Epithelial cell of prostate (primary cell): ENCODE measurements at places on chromosomes 13 and 19.
A peak's percentile ranks its signal among the peaks of the same experiment; 100 is the strongest.

- DNase-seq = peak; percentile 33
These were observed 183.3 kb downstream of the KCNRG start for GRCh38 chr13:50198508-50198907.

- peak; percentile 79 for DNase-seq
These were observed 510 bp upstream of the PCDH9 start for GRCh38 chr13:67230404-67231288.

- DNase-seq = no peak
These were observed 11.6 kb downstream of the OXGR1 start for GRCh38 chr13:96982672-96983071.

- DNase-seq = no peak
These were observed 213.5 kb downstream of the FGF9 start for GRCh38 chr13:21884299-21884909.

DNA sequence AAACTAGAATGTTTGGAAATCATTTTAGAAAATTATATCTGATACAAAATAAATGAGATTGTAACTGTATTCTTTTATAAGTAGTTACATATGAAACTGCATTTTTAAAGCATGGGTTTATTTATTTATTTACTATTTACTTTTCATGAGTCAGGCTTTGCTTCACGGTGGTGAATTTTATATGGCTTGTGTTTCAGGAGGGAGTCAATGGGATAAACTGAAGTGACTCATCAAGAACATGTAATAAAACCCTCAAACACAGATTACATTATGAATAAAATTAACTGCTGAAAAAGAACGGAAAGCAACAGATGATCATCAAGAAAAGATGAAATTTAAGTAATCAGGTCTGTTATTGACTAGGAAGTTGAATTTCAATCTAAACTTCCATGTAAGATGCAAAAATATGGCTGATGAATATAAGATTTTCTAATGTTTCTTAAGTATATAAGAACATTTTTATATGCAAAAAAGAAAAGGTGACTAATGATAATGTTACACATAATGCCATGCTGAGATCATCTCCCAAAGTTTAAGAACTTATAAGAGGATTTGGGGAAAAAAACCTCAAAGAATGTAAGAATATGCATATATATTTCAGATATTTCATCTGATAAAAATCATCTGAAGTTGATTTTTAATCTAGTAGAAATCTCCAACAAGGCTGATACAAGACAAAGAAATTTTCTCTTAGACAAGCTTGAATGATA, 383.6 kb downstream of the SLITRK1 start:
- no peak for DNase-seq

DNA sequence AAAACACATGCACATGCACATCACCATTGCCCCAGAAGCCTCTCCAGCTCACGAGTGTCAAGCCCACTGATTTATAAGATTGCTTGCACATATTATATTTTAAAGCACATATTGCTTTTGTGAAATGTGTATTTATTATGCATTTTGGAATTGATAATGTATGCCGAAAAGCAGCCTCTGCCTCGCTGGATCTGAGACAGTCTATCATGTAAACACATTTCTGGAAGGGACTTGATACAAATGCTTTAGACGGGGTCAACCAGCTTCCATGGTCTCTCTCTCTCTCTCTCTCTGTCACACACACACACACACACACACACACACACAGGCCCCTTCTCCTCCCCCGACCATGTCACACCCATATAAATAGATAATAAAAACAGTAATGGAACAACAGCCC, 203.8 kb downstream of the TUBA3C start:
- no peak for DNase-seq

GRCh38 chr19:10237702-10238101, 6.6 kb upstream of the S1PR2 start:
- DNase-seq = no peak

- peak; percentile 22 for DNase-seq
These were observed 440.8 kb downstream of the TDRD3 start for GRCh38 chr13:60837806-60838205.
